ENCODE measurements at places on chromosomes 1 and 21.

GRCh38 chr1:238826891-238827290 lies 559.5 kb upstream of the CHRM3 start:
- DNase-seq, result no peak

DNA sequence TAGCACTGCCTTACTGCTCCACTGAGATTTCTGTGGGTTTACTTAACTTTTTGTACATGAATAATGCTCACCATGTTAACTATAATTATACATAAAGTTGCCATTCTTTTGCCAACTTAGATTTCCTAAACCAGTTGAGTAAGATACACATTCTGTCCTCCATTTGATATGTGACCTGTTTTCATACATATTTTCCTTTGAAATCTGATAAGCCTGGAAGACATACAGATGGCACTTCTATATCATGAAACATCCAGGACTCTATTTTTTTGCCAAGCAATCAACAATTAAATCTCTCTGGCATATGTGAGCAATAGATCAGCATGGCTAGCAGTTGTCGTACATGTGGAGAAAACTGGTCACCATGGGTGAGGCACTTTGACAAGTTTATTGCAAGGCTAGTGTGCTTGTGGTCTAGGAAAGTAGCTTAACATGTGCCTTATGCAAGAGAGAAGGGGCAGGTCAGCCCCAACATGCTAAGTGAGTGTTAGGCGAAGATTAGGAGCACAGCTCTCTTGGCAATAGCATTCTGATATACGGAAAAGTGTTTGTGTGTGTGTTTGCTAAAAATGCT lies 14.2 kb downstream of the PRRX1 start:
- DNase-seq, result no peak

DNA sequence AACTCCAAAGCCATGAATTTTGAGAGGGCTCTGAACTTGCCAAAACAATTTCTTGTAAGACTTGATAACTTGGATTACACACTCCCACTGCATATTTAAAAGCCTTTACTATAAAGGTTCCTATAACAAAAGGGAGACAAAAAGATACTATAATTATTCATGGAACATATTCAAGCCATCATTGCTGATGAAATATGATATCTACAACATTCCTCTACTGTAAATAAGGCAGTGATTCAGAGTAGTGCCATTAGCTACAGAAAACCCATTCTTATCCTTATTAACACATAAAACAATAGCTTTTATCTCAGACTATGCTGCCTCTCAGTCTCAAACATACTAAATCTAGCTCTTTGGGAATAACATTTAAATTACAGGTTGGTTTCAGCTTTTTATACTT lies 675.5 kb upstream of the CXADR start:
- DNase-seq, result no peak

- no peak for DNase-seq
These were observed 33.8 kb downstream of the HHAT start for GRCh38 chr1:210362526-210362925.

DNA sequence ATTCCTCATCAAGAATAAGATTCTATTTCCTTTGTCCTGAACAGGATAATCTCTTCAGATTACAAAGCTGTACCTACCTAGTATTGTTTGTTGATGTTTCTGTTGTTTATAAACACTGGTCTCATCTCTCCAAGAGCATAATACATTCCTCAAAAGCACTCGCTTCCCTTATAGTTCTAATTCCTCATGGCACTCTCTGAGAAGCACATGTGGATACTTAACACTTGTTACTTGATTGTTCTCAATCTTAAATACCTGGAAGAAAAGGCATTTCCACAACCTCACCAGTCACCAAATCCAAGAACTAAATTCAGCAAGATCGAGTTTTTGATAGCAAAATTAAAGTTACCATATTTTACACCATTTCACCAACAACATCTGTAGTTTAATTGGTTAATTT lies 145.9 kb upstream of the DUSP10 start:
- no peak for DNase-seq

DNA sequence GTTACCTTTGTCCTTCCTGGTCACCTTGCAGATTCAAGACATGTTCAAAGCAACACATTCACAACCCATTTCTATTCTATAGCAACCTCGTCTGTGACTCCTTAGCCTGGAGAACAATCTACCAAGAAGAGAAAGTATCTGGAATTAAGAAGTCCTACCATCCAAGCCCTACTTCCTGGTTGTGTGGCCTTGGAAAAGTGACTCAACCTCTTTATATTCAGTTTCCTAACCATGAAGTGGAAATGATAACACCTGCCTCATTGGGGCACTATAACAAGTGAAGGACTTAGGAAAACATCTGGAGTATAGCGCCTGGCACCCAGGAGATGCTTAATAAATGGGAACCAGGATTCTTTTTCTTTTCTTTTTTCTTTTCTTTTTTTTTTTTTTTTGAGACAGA lies 36.5 kb upstream of the SRRM1 start:
- DNase-seq, result no peak

- DNase-seq, result no peak
These were observed 22.2 kb upstream of the SCAF4 start for GRCh38 chr21:31753949-31754707.

GRCh38 chr21:35475009-35475408 lies 425.9 kb upstream of the RUNX1 start:
- DNase-seq, result no peak

GRCh38 chr21:35843911-35844667 lies 216.2 kb downstream of the SETD4 start:
- DNase-seq, result no peak

- no peak for DNase-seq
These were observed 5.8 kb downstream of the CSRP1 start for GRCh38 chr1:201501144-201501543.

GRCh38 chr1:55418208-55419000 lies 203.2 kb upstream of the USP24 start:
- DNase-seq, result no peak

GRCh38 chr1:3249631-3250501 lies 180.9 kb downstream of the PRDM16 start:
- no peak for DNase-seq

DNA sequence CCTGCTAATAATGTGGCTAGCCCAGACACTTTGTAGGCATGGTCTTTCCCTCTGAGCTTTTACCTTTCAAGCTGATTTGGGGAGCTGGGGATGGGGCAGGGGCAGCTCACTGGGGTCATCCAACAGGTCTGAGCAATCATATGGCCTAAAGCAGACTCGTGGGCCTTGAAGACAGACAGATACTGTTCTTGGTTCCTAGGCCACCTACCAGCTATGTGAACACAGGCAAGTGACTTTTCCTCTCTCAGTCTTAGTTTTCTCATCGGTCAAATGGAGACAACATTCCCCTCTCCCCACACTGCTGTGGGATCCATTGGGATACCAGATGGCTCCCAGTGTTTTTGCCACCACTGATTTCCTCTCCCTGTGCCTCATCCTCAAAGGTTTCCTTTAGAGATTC lies 181.8 kb downstream of the RRAGC start:
- DNase-seq, result no peak

GRCh38 chr1:184160236-184160635 lies 108.7 kb downstream of the TSEN15 start:
- no peak for DNase-seq

DNA sequence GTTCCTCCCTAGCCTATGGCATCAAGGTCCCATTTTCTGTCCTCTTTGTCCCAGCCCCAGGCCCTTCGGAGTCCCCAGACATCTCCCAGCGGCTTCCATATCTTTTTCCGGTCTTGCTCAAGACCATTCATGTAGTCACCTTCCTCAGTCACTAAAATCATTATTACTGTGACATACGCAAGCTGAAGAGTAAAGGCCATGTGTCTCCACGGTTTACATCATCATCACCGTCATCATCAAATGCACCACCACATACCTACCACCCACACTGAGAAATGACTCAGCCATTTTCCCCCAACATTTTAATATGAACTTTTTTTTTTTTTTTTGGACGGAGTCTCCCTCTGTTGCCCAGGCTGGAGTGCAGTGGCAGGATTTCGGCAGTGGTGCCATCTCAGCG lies 43.4 kb downstream of the FHAD1 start:
- no peak for DNase-seq

DNA sequence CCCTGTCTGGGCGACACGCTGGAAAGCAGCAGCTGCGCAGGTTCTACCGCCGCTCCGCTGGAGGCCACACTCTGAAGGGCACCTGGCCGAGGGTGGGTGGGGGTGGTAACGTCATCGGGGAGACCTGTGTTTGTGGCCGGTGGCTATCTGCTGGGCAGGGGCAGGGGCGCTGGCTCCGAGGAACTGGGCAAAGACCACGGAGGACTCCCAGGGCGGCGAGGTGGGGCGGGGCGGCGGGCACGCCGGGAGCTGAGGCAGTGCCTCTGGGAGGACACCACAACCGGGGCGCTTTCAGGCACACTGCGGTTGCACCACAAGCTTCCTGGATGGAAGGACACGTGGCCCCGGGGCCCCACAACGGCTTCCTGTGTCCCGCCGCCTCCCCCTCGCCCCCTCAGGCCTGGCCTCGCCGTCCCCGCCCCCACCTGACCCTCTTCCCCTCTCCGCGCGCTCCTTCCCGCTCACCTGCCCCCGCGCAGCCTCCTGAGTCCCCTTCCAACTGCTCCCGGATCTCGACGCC lies 3.3 kb upstream of the DENND2D start:
- DNase-seq, result no peak

GRCh38 chr1:2594641-2595131 lies 8.1 kb downstream of the PRXL2B start:
- no peak for DNase-seq

GRCh38 chr1:118204105-118204504 lies 19.1 kb upstream of the SPAG17 start:
- DNase-seq, result no peak

DNA sequence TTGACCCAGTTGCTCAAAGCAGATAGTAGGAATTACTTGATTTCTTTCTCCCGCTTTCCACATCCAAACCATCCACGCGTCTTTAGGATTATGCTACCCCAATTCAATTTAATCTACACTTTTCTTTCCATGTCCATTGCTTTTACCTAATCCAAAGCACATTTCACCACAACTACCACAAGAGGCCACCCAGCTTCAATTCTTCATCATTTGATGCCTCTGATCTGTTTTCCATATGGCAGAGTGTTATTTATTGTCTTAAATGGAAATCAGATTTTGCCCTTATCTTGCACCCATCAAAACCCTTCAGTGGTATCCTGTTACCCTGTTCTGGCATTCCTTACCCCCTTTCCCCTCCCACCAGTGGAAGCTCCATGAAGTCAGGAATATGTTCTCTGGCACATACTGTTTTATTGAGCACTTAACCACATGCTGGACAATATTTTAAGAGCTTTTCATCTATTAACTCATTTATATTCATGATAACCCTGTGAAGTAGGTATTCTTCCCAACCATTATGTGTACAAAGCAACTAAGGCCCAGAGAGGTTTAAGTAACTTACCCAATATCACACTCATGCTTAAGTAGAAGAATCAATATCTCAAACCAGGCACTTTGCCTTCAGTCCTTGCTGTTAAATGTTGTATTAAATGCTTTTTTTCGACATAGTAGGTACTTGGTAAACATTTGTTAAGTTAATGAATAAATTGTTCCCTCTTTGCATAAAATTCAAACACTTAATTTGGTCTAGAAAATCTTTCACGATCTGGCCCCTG lies 34.6 kb downstream of the CLIC4 start:
- DNase-seq, result no peak

GRCh38 chr1:233379869-233380438 lies 52.4 kb downstream of the MAP3K21 start:
- DNase-seq, result no peak

DNA sequence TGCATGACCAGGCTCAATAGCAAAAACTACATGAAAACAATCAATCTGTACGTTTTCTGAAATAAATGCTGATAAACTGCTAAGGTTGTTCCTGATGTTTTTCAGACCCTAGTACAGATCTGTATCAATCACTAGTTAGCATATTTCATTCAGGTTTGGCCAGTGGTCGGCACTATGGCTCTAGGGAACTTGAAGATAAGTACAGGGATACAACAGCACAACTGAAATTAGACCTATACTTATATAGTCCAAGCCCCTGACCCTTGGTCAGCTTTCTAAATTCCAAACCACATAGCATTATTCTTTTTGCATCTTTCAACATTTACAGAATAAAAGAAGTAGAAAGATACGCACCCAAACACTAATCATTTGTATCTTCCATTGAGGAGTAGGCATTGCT lies 142.7 kb downstream of the PLPPR4 start:
- DNase-seq, result no peak

GRCh38 chr21:42190486-42190863 lies 28.5 kb upstream of the ABCG1 start:
- no peak for DNase-seq

- no peak for DNase-seq
These were observed 13.6 kb upstream of the TARS2 start for GRCh38 chr1:150473659-150474058.

DNA sequence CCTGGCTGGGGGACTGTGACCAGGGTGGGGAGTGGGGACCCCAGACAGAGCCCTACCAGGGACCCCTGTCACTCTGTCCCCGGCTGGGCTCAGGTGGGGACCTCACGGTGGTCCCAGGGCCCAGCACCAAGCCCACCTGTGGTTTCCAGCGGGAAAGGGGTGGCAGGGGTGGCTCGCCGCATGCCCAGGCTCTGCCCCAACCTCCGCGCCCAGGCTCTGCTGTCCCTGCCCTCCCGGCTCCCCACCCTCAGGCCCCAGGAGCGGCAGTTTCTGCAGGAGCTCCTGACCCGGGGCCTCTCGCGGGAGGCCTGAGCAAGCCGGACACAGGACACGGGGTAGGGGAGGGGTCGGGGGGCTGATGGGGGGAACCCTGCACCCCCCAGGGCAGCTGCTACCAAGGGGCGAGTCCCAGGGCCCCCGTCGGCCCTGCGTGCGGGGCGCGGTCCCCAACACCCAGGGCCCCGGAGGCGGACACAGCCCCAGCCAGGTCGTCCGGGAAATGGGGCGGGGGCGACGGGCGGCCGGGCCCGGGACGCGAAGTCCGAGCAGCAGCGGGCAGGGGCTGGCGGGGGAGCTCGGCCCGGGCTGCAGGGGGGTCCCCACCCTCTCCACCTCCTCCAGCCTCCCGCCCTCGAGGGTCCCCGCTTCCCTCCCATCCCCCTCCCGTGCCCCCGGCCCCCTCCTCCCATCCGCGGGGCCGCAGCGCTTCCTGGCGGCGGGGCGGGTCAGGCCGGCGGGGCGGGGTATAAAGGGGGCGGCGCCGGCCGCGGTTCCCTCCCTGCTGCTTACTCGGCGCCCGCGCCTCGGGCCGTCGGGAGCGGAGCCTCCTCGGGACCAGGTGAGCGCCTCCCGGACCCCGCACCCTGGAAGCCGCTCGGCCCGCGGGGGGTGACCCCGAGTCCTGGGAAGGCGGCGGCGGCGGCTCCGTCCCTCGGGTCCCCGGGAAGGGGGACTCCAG lies at the start of gene COL6A2:
Gene COL6A2, plus strand, starts transcription at position 777 of the 958 bp plus-strand sequence.
- no peak for DNase-seq

DNA sequence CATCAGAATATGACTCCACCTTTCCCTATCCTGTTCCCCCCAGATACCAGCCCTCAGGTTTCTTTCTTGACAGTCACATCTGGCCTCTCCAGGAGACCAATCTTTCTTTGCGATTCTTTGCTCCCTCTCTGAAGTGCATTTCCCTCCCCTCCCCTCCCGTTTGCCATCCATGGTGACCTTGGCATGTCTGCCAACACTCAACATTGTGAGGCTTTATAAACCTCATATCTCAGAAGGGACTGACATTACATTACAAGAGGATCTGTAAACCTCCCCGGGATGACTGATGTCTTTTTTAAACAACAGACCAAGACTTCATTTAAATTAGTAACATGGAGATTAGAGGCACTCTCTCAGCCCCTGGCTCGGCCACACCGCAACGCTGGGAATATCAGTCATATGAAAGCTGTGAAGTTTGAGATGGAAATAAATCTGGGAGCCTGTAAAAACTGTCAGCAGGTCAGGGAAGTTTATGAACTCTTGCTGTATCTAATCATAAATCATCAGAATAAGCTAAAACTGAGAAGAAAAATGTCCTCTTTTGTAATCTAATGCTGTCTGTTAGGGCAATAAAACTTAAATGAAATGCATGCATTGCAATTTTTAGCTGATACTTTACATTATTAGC lies 401.7 kb upstream of the PROX1 start:
- DNase-seq, result no peak

Measured in SK-N-MC (cell line).